B cell (primary cell): ENCODE measurements at places on chromosomes 16 and 17. TPM values are rescaled to one million over a fixed set of nuclear protein-coding genes. Genes with fewer than 3 reads are reported as not detected.

GRCh38 chr16:7317982-7318381 is 14.7 kb upstream of the RBFOX1 start:
- no peak for DNase-seq

DNA sequence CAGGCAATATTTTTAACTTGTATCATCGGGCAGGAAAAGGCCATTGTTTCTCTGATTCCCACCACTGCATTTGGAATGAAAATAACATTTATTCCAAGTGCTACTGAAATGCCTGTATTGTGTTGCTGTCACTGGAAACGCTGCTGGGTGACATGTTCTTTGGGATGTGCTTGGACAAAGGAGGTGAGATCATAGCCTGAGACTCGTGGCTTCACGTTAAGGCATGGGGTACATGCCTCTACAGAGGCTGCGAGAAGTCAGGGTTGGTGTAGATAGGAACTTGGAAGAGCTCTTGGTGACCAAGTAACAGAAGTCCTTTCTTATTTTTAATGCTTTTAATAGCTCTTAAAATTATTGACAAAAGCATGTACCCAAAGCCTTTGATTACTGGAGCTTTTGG is 58.8 kb upstream of the MAF start:
- DNase-seq = no peak

- no peak for DNase-seq
These were observed 33.5 kb downstream of the GRB2 start for GRCh38 chr17:75371981-75372380.

DNA sequence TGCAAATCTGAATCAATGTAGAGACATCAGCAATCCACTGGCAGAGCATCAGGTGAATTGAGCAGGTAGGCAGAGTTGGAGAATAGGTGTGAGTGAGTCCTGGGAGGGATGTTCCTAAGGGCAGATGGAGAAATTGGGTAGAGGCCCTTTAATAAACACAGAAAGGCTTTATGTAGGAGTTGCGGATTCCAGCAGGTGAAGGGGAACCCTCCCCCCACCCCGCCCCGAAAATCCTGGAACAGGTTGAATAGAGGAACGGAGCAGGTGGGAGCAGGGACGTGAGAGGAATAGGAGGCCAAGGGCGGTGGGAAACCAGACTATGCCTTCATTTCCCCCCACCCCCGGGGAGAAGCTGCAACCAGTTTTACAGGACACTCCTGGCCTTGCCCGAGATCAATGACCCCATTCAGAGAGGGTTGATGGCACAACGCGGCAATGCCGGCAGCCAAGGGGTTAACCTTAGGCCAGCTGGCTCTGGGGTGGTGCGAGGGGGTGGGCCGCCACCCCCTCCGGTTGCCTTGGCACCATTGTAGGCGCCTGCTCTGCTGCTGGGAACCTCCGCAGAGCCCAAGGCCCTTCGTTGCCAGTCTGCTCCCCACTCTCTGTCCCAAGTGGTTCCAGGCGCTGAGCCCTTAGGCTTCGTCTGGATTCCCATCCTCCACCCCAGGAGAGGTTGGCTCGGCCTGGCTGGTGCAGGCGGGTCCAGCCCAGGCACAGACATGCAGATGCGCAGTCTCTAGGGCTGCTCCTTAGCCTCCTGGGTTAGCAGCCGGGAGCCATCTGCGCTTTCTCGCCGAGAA is 814 bp upstream of the RUNDC3A start:
- peak; percentile 32 for DNase-seq

- DNase-seq = no peak
These were observed 27.3 kb downstream of the SRCIN1 start for GRCh38 chr17:38578229-38579082.

DNA sequence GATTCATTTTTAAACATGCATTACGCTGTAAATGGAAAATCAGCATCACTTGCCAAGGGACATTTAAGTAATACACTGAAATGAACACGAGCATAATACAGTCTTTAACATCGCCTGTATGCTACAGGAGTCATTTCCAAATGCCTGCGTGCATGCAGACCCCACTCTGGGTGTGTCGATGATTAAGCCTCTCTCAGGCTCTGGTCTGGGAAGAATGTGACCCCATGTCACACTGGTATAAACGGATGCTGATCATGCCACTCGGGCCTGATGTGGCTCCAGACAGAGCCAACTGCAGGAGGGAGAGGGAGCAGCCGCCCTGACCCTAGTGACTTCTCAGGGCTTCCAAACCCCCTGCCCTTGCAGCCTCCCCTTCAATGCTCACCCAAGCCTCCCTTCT is 10.8 kb downstream of the EMP2 start:
- no peak for DNase-seq

DNA sequence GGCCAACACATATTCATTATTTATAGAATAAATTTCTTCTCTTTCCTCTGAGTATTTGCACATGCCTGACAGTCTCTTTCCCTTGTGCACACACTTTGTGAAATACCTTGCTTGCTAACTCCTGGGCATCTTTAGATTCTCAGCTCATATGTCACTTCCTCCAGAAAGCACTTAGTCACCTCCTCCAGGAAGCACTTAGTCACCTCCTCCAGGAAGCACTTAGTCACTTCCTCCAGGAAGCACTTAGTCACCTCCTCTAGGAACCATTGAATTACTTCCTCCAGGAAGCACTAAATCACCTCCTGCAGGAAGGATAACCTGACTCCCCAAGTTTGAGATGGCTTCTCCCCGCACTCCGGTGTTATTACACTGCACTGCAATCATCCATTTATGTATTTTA is 462.5 kb upstream of the EEF2KMT start:
- DNase-seq = no peak

- DNase-seq = no peak
These were observed 921 bp upstream of the CDR2 start for GRCh38 chr16:22375117-22375962.

DNA sequence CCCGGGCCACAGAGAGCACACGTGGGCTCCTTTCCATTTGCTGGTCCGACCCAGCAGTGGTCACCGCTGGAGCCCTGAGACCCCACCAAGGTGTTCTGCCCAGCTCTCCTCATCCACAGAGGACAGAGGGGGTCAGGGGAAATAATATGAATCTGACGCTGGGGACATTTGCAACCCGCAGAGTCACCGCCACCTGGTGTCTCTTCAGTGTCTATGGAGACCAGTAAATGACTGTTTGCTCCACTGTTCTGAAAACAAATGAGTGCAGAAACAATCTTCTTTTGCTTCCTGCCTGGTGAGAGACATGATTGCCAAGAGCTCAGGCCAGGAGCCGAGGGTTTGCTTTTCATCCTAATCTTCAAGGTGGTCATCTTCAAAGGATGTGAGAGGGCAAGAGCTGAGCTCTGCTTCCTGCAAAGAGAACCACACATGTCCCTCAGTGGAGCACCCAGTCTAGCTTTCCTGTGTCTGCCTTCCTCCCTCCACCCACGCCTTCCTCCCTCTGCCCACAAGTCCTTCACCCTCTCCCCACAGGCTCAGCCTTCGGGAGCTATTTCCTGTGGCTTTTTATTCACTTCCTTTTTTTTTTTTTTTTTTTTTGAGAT is 14.7 kb upstream of the KLHDC4 start:
- peak; percentile 71 for DNase-seq

SLC5A10 gene
- polyA plus RNA-seq = 0.03 TPM in 1 of 2 replicates, not detected in the other

CMTM2 gene
- polyA plus RNA-seq = not detected in 2 replicates

HOXB6 gene
- 0.10 TPM in 1 of 2 replicates, not detected in the other for polyA plus RNA-seq
